ENCODE measurements at places on chromosomes 2 and 18.

- DNase-seq, result no peak
Measured at GRCh38 chr18:36762074-36762473, 66.7 kb downstream of the TPGS2 start.

- DNase-seq, result no peak
Measured at GRCh38 chr18:49626842-49627467, 65.1 kb downstream of the LIPG start.

DNA sequence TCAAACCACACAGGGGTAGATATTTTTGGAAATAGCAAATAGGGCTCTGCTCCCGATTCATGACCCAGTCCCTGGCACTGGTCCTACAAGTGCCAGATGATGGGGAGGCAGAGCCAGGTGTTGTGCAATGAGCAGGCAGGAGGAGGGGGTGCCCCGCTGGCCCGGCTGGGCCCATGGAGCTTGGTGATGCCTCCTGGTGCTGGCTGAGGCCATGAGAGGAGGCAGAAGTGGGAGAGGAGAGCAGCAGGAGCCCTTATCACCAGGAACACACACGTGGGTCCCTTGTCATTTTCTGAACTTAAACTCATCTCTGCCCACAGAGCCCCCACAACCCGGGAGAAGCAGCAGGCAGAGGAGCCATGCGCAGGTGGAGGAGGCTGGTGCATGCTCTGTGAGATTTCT lies 90.5 kb upstream of the MAPK4 start:
- no peak for DNase-seq

DNA sequence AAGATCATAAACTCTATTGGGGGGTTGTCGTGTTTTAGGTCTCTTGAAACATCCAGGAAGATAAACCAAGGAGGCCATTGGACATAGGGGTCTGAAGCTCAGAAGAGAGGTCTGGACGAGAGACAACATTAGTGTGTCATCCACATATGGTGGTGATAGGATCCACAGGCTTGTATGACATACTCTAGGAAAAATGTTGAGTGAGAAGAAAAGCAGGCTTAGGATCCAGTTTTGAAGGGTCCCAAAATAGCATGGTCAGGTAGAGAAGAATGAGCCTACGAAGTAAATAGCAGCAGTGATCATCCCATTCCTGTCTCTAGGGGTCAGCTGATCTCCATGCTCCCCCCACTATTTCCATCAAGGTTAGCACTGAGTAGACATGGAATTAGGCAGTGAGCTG lies 166.8 kb downstream of the ANKRD30B start:
- DNase-seq, result no peak

DNA sequence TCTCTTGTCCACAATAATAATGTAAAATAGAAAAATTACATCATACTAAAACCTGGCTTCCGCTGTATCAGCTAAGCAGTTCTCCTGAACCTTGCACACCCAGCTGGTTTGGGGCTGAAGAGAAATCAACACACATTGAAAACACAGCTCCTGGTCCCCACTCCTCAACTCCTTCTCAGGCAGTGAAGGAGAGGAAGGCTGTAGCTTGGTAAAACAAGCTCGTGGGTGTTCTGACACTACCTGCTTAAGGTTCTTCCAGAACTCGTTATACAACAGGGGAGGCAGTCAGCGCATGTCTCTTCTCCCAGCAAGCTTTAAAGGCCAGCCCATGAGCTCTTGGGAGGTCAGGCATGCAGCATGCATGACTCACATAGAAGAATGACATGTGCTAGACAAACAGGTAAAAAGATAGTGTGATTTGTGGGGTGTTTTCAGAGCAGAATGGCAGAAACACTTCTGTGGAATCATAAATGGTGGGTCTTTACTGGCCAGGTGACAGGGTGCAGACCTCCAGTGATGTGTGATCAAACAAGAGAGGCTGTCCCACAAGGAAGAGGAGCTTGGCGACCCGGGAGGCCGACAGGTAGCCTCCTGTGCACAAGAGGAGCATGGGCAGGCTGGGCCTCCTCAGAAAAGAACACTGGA lies 69.1 kb downstream of the UXS1 start:
- DNase-seq, result no peak
